ENCODE measurements at places on chromosomes 11 and 22.

DNA sequence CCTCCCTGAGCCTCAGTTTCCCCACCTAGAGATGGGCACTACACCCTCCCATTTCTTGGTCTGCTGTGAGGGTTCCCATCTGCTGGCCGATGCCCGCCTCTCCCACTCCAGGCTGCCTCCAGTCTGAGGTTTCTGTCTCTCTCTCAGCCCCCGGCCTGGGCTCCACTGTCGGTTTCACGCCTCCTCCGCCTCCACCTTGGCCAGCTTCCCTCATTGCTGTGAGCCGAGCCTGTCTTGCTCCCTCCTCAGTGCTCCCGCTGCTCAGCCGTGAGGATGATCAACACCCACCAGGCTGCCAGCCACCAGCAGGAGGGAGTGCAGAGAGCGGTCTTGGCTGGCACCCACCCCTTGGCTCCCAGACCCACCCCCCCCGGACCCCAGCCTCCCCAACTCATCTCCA, 61.0 kb downstream of the CYTH4 start:
- no peak for DNase-seq

GRCh38 chr22:35104491-35104890, 38.5 kb downstream of the ISX start:
- DNase-seq: no peak

DNA sequence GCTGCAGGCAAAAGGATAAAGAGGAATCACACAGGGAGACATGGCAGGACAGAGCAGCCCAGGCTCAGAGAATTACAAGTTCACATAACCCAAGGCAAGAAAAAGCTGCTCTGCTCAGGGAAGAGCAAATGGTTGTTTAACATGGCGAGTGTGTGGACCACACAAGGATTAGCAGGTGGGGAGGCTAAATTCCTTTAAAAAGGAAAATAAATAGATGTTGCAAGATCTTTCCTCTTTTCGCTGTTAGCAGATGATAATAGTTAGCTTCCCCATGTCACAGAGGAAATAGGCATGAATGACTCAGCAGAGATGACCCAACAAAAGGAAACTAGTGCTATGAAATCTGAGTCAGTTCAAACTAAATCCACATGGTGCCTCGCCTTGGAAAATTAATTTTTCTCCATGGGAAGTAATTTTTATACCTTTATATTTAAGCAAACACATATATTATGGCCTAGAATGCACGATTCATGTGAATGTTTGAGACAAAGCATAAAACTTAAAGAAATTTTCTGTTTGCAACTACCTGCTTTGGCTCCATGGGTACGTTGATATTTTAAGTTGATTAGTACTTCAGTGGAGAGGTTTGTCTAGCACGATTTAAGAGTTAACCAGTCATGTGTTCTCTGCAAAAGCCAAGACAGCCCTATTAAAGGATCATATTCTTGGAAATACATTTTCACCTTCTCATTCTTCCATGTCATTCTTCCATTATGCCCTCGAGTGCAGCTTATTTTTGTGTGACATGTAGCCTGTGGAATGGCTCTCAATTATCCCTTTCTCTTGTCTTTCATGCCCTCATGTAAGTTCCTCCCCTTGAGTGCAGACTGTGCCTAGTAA, 38.5 kb upstream of the FJX1 start:
- DNase-seq: no peak

DNA sequence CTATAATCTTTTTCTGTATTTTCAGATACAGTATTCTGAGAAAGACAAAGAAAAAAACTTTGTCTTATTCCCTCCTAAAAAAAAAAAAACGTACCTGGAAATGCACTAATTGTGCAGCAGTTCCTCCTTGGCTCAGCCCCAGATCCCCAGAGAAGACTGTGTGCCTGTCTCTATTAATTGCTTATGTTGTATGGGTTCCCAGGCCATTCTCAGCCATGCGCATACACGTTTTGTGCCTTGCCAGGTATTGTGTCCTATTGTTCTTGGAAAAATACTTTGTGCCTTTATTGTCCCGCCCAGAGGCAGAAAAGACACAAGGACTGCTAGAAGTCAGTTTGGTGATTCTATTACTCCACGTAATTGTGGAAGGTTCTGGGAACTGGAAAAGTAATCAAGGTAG, 91.2 kb downstream of the PIWIL4 start:
- DNase-seq: no peak

DNA sequence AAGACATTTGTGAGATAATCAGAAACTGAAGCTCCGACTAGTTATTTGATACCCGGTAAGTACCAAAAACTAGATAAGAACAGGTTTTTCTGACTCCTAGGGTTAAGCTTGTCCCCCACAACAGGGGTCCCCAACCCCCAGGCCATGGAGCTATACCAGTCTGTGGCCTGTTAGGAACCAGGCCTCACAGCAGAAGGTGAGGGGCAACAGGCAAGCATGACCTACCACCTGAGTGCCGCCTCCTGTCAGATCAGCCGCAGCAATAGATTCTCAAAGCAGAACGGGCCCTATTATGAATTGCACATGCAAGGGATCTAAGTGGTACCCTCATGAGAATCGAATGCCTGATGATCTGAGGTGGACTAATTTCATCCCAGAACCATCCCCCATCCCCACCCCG, 1.2 kb upstream of the MS4A10 start:
- DNase-seq: no peak

GRCh38 chr22:44848296-44848741, 95.9 kb downstream of the ARHGAP8 start:
- no peak for DNase-seq

GRCh38 chr11:82960779-82961143, 59.2 kb downstream of the DDIAS start:
- DNase-seq: no peak

GRCh38 chr11:60100516-60100915, 12.1 kb downstream of the MS4A2 start:
- no peak for DNase-seq

DNA sequence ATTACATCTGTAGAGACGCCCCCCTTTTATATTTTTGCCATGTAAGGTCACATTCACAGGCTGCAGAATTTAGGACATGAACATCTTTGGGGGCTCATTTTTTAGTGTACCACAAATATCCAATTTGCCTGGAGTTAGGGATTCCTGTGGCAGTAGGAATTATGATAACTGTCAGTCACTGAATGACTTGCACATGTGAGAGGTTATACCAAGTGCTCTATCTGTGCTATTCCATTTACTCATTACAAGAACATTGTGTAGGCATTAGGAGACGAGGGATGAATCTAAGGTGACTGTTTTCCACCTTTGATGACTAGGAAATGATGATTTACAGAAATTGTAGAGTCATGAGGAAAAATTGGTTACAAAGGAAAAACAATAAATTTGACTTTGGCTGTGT, 79.3 kb downstream of the LIF start:
- DNase-seq: no peak

- DNase-seq: no peak
These were observed 524.1 kb downstream of the METTL15 start for GRCh38 chr11:28632338-28632737.

DNA sequence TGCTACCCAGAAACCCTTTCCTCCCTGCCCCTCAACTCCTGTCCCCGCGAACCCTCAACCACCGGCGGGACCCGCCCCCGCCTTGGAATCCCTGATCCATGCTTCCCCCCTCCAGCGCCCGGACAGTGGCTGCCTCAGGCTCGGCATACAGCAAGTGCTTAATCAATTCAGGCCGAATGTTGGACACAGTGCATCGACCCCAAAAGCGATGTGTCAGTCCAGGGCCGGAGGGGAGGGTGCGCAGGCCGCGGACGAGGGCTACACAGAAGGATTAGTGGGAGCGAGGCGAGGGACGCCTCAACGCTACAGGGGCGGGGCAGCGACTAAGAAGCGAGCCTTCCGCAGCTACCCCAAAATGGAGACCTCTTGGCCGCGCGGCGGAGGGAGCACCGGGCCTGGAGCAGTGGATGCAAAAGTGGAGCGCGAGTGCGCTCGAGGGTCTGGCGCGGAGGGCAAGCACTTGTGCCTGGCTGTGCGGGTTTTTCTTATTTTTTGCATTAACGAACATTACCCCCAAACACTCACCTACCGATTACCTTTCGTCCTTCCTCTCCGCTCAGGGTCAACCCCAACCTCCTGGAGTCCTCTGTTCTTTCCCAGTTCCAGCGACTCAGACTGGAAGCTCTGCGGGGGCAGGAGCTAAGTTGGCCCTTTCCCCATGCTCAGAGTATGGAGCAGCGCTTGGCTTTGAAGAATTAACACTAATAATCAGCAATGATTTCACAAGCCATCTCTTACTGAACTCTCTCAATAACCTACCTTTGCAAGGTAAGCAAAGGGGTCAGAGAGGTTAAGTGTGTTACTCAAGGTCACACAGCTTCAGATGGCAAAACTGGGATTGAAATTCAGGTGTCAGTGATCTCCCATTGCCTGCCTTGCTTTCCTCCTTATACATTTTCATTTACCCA, 30.0 kb upstream of the WNT11 start:
- DNase-seq: no peak

DNA sequence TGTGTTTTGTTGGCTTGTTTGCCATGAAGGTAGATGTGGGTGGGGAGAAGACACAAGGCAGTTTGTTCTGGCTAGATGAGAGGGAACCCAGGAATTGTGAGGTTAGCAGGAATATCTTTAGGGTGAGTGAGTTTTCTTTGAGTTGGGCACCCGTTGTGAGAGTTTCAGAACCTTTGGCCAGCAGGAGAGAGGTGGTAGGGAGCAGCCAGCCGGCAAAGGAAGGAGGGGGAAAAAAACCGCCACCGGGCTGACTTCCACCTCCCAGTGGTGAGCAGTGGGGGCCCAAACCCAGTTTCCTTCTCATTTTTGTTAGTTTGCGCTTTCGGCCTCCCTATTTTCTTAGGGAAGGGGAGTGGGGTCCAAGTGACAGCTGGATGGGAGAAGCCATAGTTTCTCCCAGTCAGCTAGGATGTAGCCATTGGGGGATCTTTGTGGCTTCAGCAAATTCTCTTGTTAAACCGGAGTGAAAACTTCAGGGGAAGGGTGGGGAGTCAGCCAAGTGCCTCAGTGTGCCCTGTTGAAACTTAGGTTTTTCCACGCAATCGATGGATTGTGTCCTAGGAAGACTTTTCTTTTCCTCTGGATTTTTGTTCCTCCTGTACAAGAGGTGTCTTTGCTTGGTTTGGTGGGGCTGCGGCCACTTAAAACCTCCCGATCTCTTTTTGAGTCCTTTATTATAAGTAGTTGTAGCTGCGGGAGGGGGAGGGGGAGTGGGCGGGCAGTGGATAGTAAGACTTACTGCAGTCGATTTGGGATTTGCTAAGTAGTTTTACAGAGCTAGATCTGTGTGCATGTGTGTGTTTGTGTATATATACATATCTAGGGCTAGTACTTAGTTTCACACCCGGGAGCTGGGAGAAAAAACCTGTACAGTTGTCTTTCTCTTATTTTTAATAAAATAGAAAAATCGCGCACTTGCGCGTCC, 1.1 kb upstream of the GCAT start:
- no peak for DNase-seq

DNA sequence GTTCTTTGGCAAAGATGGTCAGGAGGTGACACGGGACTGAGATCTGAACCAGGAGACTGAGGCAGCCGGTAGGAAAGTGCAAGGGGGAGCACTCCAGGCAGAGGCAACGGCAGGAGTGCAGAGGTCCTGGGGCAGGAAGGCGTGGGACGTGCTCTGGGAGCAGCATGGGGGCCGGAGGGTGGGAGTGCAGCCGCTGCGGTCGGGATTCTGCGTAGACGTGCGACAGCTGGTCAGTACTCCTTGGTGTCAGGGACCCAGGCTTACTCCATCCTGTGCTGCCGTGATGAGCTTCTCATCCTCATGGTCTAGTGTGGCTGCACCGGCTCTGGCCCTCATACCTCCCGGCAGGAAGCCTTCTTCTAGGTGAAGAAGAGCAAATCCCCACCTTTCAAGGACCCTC, 16.9 kb upstream of the TRMU start:
- DNase-seq: no peak

DNA sequence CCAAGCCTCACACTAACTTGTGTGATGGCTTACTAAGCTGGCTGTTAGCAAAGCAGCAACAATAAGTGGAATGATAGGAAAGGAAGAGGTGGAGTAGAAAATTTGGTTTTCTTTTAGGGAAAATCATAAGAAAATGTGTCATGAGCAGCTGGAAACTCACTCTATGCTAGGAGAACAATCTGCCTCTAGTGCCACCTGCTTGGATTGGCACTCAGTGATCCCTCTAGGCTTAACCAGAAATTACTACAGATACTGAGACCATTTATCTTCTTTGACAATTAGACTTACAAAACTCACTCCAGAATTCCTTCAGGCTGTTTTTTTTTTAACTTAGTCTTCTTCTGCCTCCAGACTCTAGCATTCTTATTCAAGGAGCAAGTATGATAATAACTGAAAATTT, 117.3 kb downstream of the CD44 start:
- no peak for DNase-seq

Data from stimulated activated CD4-positive, alpha-beta T cell treated with anti-CD3 and anti-CD28 coated beads, Interleukin-15, amount 100 ng/mL, for 1 hour (primary cell).